ENCODE measurements at places on chromosomes 5 and 9.
A peak's percentile ranks its signal among the peaks of the same experiment; 100 is the strongest.

GRCh38 chr5:74235552-74235951 lies 405.0 kb downstream of the ENC1 start:
- DNase-seq: no peak

DNA sequence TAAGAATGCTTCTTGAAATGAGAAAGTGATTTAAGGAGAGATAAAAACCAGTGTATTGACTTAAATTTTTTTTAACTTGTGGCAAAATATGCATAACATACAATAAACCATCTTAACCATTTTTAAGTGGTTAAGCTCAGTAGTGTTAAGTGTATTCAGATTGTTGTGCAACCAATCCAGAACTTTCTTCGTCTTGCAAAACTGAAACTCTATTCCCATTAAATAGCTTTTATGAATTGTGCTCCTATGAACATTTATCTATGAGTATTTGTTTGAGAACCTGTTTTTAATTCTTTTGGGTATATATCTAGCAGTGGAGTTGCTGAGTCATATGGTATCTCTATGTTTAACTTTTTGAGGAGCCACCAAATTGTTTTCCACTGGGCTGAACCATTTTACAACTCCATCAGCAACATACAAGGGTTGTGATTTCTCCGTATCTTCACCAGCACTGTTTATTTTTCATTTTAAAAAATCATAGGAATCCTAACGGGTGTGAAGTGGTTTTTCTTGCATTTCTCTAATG lies 76.6 kb upstream of the ACTBL2 start:
- DNase-seq: no peak

DNA sequence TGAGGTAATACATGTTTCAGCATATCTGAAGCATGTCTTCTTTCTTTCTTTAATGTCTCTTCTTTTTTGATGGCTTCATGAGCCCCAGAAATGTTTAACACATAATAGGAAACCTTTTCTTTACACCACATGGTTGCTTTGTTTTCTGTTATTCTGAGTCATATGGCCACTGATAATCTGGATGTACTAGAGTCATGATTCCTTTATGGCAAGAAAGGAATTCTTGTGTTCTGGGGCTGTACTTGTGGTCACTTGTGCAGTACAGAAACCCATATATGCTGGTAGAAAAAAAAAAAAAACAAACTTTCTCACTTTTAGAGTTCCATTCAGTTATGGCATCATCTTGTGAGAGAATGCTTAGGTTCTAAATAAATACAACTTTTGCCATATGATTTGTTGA lies 1669.3 kb upstream of the CDH9 start:
- DNase-seq: no peak

- DNase-seq: no peak
These were observed 330.4 kb upstream of the KLF4 start for GRCh38 chr9:107819772-107820565.

DNA sequence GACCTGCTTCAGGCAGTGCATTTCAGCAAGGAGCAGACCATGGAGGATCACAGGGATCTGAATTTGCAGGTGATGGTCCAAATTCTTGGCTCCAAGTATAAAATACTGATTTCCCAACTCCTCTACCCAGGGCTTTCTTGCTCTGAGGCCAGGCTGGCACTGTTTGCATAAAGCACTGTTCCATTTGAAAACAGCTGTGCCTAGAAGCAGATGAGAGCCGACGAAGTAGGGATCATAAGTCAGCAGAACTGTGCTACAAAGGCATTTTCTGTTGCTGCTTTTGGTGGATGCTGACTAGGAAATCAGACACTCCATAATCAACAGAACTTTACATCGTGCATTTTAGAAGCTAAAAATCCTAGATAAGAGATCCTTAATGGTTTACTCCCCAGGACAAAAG lies 126.4 kb downstream of the MAT2B start:
- no peak for DNase-seq

DNA sequence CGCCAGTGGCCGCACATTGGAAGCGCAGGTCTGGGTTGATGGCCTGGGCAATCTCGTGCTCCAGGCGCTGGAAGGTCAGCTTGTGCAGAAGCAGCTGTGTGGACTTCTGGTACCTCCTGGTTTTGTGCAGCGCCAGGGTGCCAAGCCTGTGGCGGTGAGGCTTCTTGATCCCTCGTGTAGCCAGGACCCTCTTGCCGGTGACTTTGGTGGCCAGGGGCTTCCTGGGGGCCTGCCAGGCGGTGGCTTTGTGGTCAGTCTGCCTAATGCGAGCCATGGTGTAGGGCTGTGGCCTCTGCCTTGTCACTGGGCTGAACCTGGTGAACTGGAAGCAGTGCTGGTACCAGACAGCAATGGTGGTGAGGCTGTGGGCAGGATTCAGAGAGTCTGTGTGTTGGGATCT lies 6.2 kb upstream of the TAF11L13 start:
- DNase-seq: no peak

GRCh38 chr5:81395262-81395661 lies 1.3 kb upstream of the ACOT12 start:
- DNase-seq: no peak

- DNase-seq: no peak
These were observed 601.3 kb downstream of the PSAT1 start for GRCh38 chr9:78898234-78898633.

DNA sequence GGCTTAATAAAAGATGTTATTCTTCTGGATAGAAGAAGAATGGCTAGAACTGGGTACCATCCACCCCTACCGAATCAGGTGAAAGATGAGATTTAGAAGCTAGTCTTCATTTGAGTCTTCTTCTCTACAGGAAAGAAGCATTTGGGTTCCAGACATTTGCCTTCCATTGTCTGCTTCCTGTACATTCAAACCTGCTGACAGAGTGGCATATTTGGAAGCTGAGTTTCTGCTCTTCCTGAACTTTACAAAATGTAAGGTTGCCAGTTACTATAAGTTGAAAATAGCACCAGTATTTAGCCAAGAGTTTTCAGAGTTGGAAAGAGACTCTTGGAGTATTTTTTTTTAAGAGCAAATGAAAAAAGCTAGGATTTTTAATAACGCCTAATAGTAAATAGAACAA lies 525.4 kb upstream of the TLE4 start:
- no peak for DNase-seq

DNA sequence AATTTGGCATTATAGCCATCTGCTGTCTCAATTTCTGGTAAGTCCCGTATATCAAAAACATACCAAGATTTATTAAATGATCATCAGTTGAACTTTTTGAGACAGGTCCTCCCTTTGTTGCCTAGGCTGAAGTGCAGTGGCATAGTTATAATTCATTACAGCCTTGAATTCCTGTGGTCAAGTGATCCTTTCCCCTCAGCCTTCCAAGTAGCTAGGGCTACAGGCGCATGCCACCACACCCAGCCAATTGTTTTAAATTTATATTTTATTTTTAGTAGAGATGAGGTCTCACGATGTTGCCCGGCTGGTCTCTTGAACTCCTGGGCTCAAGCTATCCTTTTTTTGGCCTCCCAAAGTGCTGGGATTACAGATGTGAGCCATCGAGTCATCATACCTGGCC lies 418.9 kb downstream of the ARHGEF28 start:
- no peak for DNase-seq

GRCh38 chr5:80864706-80865435 lies 95.3 kb upstream of the RASGRF2 start:
- no peak for DNase-seq

- peak; percentile 37 for DNase-seq
These were observed 660.8 kb downstream of the TLE1 start for GRCh38 chr9:81028504-81028903.

- DNase-seq: no peak
These were observed 117.9 kb downstream of the ANXA1 start for GRCh38 chr9:73269430-73270101.

- no peak for DNase-seq
These were observed 119.0 kb upstream of the SLC25A48 start for GRCh38 chr5:135715267-135716055.

- DNase-seq: no peak
These were observed 110.6 kb downstream of the SH3TC2 start for GRCh38 chr5:148952097-148952867.

DNA sequence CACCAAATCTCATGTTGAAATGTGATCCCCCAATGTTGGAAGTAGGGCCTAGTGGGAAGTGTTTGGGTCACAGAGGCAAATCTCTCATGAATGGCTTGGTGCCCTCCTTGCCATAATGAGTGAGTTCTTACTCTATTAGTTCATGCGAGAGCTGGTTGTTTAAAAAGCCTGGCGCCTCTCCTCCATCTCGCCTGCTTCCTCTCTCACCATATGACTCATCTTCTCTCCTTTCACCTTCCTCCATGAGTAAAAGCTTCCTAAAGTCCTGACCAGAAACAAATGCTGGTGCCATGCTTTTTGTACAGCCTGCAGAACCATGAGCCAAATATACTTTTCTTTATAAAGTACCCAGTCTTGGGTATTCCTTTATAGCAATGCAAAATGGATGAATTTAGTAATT lies 20.9 kb upstream of the ARHGAP26 start:
- DNase-seq: no peak

GRCh38 chr5:160097991-160098390 lies 21.3 kb downstream of the PWWP2A start:
- no peak for DNase-seq

DNA sequence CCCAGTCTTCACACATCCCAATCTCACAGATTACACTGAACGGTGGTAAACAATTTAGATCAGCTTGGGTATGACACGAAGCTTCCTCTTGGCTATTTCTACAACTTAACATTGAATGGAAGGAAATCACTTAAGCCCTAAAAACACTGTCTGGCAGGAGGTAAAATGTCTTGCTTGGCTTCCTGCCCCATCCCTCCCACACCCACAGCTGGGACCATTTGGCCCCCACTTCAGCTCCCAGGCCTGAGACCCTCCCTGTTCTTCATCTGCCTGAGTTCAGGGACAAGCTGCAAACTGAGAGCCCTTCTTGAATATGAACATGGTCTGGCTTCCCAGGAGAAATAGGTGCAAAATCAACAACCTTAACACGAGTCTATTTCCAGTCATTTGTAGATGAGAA lies 3.4 kb upstream of the COL15A1 start:
- DNase-seq: no peak

GRCh38 chr9:104118916-104119315 lies 24.8 kb downstream of the SMC2 start:
- DNase-seq: no peak

GRCh38 chr5:72107131-72107900 lies at the start of gene MAP1B:
MAP1B (plus strand) TSS chr5:72107475; CDS start chr5:72107532, 57 bp downstream.
- DNase-seq: peak; percentile 35

GRCh38 chr9:108750661-108751215 lies 105.0 kb downstream of the ACTL7B start:
- no peak for DNase-seq

DNA sequence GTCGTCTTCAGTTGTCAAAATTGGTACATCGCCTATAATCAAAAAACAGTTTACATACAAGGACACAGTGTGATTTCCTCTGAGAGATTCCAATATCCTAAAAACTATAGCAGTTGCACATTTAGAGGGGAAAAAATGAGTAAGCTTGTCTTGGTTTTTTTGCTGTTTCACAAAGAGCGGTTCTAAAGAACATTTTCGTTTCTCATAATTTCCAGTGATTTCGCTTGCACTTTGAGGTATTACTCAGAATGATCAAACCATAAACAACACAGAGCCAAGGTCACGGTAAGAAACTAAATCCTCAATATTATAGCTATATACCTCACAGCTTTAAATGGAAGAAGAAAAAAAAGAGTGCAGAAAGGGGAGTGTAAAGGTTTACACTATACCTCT lies 861 bp downstream of the MTX3 start:
- no peak for DNase-seq

- DNase-seq: no peak
These were observed 21.7 kb upstream of the PCAT7 start for GRCh38 chr9:94533155-94533554.

- DNase-seq: no peak
These were observed 88.7 kb downstream of the BASP1 start for GRCh38 chr5:17305964-17306725.

DNA sequence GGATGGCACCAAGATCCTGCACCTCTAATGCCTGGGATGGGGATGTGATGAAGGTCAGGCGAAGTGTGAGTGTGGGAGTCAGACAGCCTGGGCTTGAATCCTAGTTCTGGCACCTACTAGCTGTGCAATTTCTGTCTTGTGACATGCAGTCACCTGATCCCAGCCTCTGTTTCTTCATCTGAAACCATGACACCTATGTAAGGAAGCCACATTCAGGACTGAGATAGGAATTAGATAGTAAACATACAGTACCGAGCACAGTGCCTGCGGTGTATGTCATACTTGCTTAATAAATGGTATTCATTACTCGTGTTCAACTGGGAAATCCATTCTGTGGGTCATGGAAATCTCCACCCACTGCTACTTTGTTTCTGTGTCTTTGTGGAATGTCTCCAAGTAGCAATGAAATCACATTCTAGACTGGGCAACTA lies 140.6 kb upstream of the STC2 start:
- DNase-seq: no peak

DNA sequence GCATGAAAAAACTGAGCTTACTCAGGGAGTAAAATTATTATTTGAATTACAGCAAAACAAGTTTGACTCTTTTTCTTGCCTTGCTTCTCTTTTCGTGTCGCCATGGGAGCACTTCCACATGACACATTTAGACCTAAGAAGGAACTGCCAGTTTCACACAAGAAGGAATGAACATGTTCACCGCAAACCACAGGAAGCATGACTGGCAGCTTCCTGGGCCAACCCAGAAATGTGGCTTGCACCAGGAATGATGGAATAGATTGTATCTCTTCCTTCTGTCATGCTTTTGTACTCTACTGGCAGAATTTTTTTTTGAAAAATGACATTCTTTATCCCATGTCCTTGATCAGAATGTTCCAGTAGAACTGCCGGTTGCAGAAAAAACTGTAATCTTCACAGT lies 32.9 kb upstream of the MAN2A1 start:
- DNase-seq: no peak

- no peak for DNase-seq
These were observed 3.6 kb downstream of the ALDH1A1 start for GRCh38 chr9:72949244-72949582.

DNA sequence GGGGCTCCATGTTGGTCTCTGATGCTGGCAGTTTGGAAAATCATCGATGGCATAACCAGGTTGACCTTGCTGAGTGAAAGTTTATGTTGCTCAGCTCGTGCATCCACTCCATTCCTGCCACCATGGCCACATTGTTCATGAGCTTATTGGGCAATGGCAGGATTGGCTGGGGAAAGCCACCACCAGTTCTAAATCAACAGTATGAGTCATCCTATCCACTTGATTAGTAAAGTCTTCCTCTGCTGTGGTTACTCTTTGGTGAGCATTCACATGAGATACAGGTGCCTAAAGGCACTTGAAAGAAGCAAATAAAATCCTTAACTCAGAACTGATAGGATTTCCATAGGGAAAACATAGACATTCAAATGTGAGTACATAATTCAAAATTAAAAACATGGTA lies 131.8 kb upstream of the FBN2 start:
- no peak for DNase-seq

GRCh38 chr9:101246691-101247090 lies 138.1 kb downstream of the BAAT start:
- DNase-seq: no peak

- DNase-seq: no peak
These were observed 9.5 kb upstream of the DPYSL3 start for GRCh38 chr5:147519380-147519779.

GRCh38 chr5:159971038-159971437 lies 37.9 kb upstream of the TTC1 start:
- peak; percentile 54 for DNase-seq
